ENCODE measurements at places on chromosomes 13 and 19.

- DNase-seq: no peak
These were observed at the start of gene DCLK1 for GRCh38 chr13:36131222-36131930. Gene DCLK1 (minus strand): TSS chr13:36131382.

GRCh38 chr19:31986951-31987350 lies 358.5 kb upstream of the ZNF507 start:
- DNase-seq: no peak

DNA sequence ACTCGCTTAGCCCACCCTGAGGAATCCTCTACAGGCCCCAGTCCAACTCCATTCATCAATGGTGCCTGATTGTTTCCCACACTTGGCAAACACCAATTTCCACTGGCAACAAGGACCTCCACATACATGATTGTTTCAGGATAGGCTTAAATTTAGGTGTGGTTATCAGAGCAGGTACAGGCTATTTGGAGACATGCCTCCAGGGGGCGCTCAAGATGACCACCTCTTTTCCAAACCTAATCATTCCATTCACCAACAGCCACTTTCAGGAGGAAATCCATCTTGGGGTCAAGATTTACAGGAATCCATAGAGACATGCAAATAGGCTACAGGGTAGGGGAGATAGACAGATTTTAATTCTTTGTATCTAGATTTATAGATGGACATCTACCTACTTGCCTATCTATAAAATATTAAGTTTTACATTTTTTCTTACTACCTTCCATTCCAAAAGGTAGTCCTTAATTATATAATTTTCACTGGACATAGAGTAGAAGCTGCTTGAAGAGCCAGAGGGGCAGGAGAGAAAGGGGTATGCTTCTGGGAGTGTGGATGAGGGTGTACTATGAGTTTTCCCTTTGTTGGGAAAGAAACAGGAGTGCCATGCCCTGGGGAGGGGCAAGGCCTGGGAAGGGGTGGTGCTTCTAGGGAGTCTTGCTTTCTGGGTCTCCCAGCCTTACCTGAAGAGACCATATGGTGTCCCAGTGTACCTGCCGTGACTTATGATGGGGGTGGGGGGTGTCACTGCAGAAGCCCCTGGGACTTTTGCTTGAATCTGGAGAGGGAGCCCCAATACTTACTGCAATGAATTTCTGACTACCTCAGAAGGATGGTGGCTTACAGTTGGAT lies 14.1 kb upstream of the PCDH8 start:
- peak; percentile 34 for DNase-seq

GRCh38 chr19:38024992-38025908 lies 118.2 kb downstream of the SIPA1L3 start:
- DNase-seq: no peak

DNA sequence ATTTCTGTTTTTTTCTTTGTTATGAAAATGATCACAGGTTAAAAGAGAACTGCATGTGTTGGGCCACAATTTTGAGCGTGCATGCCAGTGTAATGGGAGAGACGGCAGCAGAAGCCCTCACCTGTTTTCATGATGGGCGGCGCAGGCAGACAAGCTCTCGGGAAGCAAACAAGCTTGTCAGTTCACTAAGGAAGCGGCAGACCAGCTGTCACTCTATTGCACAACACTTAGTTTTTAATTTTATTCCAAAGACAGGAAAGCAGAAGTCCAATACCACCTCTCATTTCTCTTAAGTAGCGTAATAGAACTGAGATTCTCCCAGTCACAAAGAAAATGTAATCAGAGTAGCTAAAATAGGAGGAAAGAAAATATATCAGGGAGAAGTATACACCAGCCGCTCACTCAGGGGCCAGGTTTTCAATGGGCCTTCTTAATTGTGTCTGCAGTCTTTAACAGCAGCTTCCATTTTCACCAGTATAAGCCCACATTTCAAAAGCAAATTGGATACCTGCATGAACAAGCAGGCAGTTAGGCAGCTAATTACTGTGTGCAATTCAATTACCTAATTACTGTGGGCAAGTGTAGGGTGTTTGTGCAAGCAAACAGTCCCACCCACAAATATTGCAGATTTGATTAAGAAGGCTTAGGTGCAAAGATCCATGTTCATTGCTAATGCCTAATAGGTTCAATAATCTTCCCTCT lies 711.4 kb downstream of the DIAPH3 start:
- DNase-seq: peak; percentile 54

- DNase-seq: no peak
These were observed 16.3 kb upstream of the GSX1 start for GRCh38 chr13:27775943-27776342.

DNA sequence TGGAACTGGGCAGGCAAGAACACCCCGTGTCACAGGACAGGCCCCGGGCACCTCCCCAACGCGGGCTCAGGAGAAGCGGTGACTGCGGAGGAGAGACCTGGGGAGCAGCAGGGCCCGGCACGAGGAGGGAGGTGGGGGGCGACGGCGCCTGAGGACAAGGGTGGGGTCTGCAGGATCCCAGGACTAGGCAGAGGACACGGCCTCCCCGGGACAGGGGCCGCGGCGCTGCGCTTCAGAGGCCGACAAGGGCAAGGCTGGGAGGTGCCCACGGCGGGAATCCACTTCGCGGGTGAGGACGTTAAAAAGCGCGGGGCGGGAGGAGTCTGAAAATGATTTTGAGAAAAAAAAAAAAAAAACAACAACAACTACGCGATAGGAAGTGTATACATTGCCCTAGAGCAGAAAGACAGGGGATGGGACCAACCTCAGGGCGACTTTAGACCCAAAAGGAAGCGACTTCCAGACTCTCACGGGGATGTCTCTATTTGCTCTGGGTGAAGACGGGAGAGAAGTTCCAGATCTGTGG lies 44.9 kb downstream of the ZNF611 start:
- DNase-seq: no peak

GRCh38 chr19:16062789-16063188 lies 13.5 kb upstream of the TPM4 start:
- DNase-seq: peak; percentile 87

DNA sequence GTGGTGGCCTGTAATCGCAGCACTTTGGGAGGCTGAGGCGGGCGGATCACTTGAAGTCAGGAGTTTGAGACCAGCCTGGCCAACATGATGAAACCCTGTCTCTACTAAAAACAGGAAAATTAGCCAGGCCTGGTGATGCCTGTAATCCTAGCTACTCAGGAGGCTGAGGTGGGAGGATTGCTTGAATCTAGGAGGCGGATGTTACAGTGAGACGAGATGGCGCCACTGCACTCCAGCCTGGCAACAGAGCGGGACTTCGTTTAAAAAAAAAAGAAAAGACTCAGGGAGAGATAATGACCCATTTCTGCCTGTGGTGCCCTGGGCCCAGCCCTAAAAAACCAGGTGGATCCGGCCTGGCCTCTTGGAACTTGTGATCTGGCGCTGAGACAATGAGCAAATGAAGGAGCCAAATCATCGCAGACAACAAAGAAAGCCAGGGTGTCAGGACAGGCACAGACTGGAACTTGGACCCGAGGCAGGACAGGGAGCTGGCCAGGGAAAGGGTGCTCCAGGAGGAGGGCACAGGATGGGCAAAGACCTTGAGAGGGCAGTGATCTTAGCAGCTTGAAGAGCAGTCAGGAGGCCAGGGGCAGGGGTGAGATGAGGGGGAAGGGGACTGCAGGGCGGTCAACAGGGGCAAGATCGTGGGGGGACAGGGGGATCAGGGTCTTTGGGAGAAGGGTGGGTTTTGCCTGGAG lies 962 bp upstream of the JAK3 start:
- DNase-seq: peak; percentile 20

DNA sequence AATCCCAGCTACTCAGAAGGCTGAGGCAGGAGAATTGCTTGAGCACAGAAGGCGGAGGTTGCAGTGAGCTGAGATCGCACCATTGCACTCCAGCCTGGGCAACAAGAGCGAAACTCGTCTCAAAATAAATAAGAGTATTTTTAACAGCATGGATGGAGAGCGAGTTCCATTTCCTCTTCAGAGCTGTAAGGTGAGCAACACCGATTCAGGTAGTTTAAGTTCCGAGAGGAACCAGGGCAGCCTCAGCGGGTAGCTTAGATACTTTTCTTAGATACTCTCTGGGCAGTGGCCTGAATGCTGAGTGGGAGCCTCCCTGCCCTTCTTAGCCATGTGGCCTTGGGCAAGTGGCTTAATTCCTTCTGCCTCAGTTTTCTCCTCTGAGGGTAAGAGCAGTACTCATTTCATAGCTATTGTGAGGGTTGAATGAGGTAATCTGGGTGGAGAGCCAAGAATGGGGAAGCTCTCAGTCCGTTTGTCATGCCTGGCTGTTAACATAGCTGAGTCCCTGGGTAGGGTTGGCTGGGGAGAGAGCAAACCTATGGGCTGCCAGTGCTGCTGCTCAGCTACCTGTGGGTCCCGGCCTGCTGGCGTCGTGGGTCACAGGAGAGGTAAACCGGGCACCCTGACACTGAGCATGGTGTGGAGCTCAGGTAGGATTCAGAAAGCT lies 4.1 kb downstream of the ATP11A start:
- DNase-seq: peak; percentile 81

DNA sequence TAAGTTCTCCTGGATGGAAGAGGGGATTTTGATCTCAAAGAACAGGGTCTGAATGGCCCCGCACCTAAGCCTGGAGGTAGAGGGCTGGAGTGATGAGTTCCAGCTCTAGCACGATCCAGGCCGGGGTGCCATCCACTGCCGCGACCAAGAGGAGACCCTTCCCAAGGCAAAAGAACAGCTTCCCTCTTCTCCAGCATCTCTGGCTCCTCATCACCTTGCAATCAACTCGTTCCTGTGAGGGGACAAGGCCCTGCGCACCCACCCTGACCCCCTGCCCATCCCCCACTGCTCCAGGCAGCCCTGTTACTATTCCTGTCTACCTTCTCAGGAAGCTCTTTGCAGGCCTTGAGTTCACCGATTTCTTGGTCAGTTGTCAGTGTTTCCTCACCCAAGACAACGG lies 17.8 kb downstream of the COL4A1 start:
- DNase-seq: no peak

DNA sequence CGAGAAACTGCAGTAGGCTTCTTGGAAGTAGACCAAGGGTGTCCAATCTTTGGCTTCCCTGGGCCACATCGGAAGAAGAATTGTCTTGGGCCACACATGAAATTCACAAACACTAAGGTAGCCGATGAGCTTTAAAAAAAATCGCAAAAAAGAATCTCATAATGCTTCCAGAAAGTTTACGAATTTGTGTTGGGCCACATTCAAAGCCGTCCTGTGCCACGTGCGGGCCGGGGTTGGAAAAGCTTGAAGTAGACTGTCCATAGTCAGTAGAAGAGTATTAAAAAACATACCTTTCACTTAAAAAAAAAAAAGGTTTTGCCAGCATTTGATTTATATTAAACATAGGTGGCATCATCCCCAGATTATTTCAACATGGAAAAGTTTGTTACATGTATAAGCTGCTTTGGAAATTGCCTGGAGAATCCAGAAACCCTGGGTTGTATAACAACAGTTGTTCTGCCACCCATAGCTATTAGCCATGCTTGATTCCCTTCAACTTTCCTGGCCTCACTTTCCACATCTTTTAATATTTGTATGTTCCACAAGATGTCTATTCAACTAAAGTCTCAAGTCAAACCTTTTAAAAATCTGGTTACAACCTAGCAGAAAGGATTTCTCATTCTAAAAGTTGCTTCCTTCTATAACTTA lies 1.0 kb downstream of the IFT88 start:
- DNase-seq: no peak

DNA sequence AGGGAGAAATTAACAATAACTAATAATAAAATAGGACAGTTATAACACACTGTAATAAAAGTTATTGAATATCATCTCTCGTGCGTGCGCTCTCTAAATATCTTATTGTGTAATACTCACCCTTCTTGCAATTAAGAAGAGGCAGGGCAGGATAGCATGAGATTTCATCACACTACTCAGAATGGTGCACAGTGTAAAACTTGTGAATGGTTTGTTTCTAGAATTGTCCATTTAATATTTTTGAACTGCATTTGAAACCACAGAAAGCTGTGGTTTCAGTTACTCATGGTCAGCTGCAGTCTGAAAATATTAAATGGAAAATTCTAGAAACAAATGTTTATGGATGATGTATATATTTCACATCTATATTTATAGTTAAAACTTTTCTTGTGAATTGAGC lies 161.1 kb downstream of the DCT start:
- no peak for DNase-seq

GRCh38 chr13:40922437-40923040 lies 96.6 kb downstream of the ELF1 start:
- no peak for DNase-seq

DNA sequence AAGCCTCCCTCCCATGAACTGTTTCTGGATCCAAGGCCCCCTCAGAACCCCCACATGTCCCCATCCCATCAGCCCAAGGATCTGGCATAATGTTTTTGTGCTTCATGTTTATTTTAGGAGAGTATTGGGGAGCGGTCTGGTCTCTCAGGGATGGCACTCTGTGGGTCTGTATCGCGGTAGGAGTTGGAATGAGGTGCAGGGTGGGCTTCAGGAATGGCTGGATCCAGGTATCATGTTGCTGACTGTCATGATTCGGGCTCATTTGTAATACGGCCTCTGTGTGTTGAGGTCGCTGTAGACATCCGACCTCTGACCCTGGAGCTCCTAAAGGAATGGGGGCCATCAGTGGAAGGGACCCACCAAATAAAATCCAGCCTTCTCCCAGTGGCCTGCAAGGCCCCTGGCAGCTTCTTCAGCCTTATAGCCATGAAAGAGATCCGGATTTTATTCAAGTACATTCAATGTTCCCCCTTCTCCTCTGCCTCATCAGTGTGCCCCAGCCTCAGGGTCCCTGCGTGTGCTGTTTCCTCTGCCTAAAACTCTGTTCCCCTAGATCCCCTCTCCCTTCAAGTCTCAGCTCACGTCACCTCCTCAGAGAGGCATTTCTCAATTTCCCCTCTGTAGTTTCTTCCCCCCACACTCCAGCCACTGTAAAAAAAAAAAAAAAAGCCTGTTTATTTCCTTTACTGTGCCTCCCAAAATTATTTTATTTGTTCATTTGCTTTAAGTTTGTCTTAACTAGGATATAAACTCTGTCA lies 2.2 kb downstream of the HCST start:
- peak; percentile 73 for DNase-seq

- no peak for DNase-seq
These were observed 42.7 kb downstream of the ANKRD10 start for GRCh38 chr13:110872034-110872767.

DNA sequence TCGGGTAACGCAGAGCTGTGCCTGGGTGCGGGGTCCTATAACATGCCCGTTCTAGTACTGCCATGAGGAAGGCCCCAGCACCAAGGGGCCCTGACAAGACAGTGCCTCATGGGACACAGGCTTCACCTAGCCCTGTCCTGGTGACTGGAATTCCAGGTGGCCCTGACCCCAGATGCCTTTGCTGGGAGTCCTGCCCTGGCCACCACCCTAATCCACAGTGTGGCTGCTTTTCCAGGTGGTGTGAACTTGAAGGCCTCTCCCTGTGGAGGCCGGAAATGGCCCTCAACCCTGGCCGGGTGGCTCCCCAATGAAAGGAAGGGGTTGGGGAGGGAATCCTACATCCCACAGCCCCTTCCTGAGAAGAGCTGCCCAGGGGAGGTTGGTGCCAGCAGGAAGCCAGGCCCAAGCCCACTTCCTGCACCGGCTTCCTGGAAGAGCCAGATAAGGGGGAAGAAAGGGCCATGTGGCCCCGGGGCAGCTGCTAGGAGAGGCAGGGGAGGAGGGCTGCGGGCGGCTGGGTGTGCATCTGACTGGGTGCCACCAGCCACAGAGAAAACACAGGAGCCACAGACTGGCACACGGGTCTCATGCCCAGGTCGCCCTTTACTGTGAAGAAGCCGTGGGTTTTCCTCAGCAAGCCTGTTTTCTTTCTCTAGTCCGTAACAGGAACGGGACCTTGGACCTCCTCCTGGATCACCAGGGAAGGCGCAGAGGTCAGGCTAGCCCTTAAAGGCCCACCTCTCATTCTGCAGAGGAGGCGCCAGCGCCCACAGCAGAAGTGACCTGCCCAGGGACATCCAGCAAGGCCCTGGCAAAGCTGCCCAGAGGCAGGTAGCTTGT lies 4.7 kb downstream of the LSM4 start:
- DNase-seq: peak; percentile 50

GRCh38 chr13:97259798-97260714 lies 37.9 kb downstream of the MBNL2 start:
- DNase-seq: peak; percentile 21
